ENCODE measurements at places on chromosomes 6 and 20. TPM values are rescaled to one million over a fixed set of nuclear protein-coding genes. Genes with fewer than 3 reads are reported as not detected.

- DNase-seq = no peak
Observed at GRCh38 chr6:218153-219018, 73.9 kb upstream of the DUSP22 start.

- DNase-seq = peak; percentile 11
Observed at GRCh38 chr6:113903666-113904330, 46.7 kb downstream of the MARCKS start.

- DNase-seq = no peak
Observed at GRCh38 chr6:31381666-31382065, 21.7 kb upstream of the MICA start.

- peak; percentile 57 for DNase-seq
Observed at GRCh38 chr20:38337561-38338140, 8.6 kb upstream of the LBP start.

Gene NOX3
- not detected for total RNA-seq

Gene SNRNP48
- total RNA-seq = 15.5 TPM

Data from Daoy (cell line).